Sigmoid colon (tissue), 7 donors: ENCODE measurements at places on chromosomes 1 and 21. TPM values are rescaled to one million over a fixed set of nuclear protein-coding genes. Genes with fewer than 3 reads are reported as not detected.
A peak's percentile ranks its signal among the peaks of the same experiment; 100 is the strongest.

DNA sequence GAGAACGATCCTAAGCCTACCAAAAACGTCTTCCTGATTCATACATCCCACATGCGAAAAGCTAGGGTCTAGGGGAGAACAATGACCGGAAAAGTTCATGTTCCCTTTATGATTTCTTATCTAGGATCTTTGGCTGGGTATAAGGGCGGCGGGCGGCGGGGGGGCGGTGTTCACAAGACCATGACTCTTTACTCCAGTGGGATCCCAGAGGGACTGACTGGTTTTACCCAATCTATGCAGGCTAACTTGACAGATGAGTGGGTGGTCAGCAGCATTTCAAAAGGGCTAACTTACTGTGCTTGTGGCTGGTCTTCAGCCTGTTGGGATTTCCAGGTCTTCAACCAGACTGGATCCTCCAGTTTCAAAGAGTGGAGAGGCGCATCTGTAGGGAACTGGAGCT, 40.3 kb downstream of the CNIH3 start:
- DNase-seq, result no peak

GRCh38 chr1:155946633-155947219, 5.3 kb downstream of the RXFP4 start:
- peak; percentile 27 for DNase-seq

- DNase-seq, result no peak
Observed at GRCh38 chr1:30986755-30987154, 78.2 kb upstream of the SDC3 start.

GRCh38 chr1:151801846-151802245, 3.4 kb downstream of the LINGO4 start:
- DNase-seq, result peak; percentile 54

DNA sequence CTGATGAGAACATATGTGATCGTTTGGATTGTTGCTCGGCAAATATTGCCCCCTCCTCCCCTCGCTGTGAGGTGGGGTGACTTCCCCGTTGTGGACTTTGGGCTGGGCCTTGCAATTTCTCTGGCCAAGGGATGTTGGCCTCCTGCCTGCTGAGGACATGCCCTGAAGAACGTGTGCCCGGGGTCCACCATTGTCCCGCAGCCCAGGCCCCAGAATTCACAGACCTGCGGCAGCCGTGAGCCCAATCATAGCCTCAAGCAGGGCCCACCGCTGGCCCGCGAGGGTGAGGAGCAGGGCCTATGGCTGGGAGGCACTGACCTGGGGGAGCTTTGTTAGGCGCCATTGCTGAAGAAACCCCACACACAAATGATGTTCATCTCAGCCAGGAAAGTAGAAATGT, 58.3 kb upstream of the ACTRT2 start:
- DNase-seq, result peak; percentile 34

DNA sequence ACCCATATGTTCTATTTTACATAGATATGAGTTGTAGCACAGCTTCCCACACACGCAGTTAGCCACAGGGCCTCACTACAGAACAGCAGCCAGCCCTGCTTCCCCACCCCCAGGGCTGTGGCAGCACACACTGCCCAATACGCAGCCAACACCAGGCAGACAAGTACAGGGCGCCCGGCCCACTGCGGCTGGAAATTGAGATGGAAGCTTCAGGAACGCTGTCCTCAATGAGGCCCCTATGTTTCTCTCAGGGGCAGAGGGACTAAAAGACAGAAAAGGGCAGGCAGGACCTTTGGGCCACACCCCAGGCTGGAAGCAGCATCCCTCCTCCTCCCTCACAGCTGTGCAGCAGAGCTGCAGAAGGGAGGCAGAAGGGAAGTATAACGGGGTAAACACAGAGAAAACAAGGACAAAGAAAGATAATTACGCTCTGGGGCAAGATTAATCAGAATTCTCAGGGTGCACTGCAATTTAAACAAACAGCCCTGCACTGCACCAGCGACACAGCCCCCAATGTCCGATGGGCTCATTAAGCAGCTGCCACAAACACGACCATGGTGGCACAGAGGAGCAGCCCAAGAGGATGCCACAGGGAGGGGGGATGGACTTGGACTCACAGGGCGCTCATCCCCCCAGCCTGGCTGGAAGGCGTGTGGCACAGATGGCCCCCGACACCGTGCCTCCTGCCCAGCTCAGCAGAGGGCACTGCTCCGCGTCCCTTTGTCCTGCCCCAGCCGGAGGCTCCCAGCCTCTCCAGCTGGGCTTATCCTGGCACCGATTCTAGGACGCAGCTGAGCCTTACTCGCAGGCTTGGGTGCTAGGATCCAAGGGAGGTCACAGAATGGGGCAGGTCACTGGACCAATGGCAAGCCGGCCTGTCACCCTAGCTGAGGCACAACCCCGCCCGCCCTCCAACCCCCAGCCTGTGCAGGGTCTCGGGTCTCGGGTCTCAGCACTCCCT, 14.2 kb downstream of the WDR4 start:
- DNase-seq, result no peak

DNA sequence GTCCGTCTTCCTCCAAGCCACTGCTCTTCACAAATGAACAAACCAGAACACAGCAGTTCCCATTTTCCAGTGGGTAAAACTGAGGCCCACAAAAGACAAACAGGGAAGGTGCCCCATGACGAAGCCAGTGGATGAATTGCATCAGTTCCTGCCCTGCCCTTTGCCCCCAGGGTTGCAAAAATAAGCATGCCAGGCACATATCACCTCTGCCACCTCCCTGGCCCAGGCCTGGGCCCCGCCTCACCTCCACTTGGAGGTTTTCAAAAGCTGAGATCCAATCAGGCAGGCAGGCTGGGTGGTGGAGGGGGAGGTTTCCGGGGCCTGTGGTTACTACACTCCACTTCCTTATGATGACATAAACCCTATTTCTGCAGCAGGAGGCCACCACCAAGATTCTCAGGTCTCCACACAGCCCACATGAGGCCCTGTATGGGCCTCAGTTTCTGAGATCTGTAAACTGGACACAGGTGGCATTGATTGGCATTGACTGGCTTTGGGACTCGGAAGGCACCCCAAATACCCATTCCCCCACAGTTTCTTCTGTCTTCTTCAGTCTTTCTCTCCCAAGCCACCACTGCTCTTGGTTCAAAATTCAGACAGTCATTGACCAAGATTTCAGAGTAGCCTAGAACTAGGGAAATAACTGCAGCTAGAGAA, 4.1 kb downstream of the KIF21B start:
- DNase-seq, result no peak

- no peak for DNase-seq
Observed at GRCh38 chr1:85654066-85654782, 54.0 kb downstream of the ZNHIT6 start.

GRCh38 chr1:157114183-157115121, 14.8 kb upstream of the ETV3L start:
- peak; percentile 40 for DNase-seq

GRCh38 chr1:232271991-232272589, 357.8 kb downstream of the SIPA1L2 start:
- DNase-seq, result no peak

GRCh38 chr21:31727181-31727580, 4.7 kb downstream of the SCAF4 start:
- DNase-seq, result no peak

Gene CNIH3
- 1.0 TPM for polyA plus RNA-seq

Gene PATJ
- 10.2 TPM for polyA plus RNA-seq

Gene FCRLB
- 0.89 TPM for polyA plus RNA-seq

Gene PDZK1IP1
- polyA plus RNA-seq, result 35.4 TPM

Gene PCP4L1
- not detected for polyA plus RNA-seq

Gene LIPI
- polyA plus RNA-seq, result not detected

Gene CELA3A
- 6.0 TPM for polyA plus RNA-seq

Gene BMP8A
- polyA plus RNA-seq, result 0.60 TPM

Gene HSPA13
- 5.1 TPM for polyA plus RNA-seq
